Hindlimb muscle (tissue), 1 donor: ENCODE measurements at places on chromosomes 13 and 19.

- no peak for DNase-seq
Observed at GRCh38 chr19:5697022-5697889, 7.2 kb downstream of the RPL36 start.

- no peak for DNase-seq
Observed at GRCh38 chr19:366205-366783, 21.7 kb upstream of the MIER2 start.

DNA sequence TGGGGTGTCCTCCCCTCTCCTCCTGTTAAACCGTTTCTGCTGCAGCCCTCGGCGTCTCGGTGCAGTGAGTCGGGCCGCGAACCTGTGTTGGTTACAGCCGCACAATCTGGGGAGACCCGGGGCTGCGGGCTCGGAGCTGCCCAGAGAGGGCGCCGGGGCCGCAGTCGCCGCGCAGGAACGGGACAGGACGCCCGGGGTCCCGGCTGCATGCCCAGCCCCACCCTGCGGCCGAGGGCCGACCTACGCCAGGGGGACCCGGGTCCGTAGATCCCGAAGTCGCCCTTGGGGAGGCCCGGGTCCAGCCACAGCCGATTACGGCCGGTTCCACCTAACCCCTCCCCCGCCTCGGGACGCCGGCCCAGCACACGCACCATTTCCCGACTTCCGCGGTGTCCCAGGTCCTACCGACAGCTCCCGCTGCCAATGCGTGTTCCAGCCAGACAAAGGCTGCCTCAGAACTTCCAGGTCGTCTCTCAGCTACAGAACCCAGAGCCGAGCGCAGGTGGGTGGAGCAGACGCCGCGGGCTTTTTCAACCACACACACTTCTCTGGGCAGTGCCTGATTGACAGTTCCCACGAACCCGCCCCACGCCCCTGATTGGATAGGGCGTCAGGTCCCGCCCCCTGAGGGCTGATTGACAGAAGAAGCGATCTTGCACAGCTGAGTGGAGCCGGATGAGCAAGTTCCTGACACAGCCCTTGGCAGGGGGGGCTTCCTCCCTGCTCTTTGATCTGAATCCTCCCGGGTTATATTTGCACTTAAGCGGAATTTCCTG lies at the start of gene ZNF443:
Gene ZNF443, minus strand, starts transcription at position 481 of the 776 bp plus-strand sequence. Its CDS starts 107 bp downstream, at position 374.
- peak; percentile 97 for DNase-seq

DNA sequence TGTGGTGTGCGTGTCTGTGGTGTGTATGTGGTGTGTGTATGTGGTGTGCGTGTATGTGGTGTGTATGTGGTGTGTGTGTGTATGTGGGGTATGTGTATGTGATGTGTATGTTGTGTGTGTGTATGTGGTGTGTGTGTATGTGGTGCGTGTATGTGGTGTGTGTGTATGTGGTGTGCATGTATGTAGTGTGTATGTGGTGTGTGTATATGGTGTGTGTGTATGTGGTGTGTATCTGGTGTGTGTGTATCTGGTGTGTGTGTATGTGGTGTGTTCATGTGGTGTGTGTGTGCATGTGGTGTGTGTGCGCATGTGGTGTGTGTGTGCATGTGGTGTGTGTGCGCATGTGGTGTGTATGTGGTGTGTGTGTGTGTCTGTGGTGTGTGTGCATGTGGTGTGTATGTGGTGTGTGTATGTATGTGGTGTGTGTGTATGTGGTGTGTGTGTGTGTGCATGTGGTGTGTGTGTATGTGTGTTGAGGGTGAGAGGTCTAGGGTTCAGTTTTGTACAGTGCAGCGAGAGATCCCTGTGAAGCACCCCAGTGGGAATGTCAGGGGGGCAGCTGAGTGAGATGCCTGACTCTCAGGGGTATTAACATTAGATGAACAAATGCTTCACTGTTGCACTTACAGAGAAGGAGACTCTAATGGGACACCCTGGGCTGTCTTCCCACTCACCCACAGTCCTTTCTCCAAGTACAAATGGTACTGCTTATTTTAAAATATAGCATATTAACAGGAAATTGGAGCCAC lies 61.3 kb upstream of the MEDAG start:
- no peak for DNase-seq

DNA sequence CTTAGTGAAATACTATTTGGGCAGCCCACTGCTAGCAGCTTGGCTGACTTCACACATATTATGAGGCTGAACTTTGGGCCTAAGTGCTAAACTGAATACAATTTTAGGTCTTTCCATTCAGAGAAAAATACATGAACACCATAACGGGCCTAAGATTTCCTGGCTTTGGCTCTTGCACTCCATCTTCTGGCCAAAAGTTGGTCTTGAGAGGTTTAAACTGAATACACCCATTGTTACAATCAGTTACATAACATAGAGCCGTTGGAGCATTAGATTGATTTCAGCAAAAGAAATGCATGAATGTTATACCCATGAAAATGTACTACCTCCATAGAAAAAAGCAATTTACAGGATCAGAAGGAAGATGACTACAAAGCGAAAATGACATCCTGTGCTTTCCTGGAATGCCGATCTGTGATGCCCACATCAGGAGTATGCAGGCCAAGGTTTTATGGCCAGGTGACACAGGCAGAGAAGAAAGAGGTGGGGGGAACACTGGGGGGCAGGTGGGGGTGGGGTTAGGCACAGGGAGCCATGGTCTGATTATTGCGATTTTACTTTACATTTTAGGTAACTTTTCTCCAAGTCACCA lies 11.1 kb upstream of the SHISA2 start:
- DNase-seq, result peak; percentile 74

DNA sequence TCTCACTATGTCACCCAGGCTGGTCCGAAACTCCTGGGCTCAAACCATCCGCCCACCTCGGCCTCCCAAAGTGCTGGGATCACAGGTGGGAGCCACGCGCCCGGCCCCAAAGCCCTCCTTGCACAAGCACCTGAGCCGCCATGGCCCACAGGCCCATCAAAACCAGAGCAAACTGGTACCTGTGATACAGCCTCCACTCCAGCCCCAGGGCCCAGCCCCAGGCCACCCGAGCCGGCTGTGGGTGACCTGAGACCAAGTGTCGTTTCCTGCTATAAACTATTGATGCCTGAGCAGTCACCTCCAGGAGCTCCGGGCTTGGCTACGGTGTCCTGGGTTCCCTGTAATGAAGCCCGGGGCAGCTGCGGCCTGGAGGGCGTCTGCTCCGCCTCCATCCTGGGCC lies 9.7 kb upstream of the PTBP1 start:
- no peak for DNase-seq

GRCh38 chr13:27130223-27130978 lies 41.2 kb downstream of the USP12 start:
- DNase-seq, result no peak

GRCh38 chr13:43107780-43108179 lies 84.4 kb downstream of the DNAJC15 start:
- DNase-seq, result no peak

- DNase-seq, result no peak
Observed at GRCh38 chr13:97205982-97206381, 16.2 kb upstream of the MBNL2 start.

GRCh38 chr13:31046711-31047279 lies 114.3 kb downstream of the TEX26 start:
- DNase-seq, result peak; percentile 46

- no peak for DNase-seq
Observed at GRCh38 chr19:46981286-46981945, 38.2 kb upstream of the NPAS1 start.

- DNase-seq, result no peak
Observed at GRCh38 chr19:46347572-46347883, 641 bp downstream of the PPP5C start.

DNA sequence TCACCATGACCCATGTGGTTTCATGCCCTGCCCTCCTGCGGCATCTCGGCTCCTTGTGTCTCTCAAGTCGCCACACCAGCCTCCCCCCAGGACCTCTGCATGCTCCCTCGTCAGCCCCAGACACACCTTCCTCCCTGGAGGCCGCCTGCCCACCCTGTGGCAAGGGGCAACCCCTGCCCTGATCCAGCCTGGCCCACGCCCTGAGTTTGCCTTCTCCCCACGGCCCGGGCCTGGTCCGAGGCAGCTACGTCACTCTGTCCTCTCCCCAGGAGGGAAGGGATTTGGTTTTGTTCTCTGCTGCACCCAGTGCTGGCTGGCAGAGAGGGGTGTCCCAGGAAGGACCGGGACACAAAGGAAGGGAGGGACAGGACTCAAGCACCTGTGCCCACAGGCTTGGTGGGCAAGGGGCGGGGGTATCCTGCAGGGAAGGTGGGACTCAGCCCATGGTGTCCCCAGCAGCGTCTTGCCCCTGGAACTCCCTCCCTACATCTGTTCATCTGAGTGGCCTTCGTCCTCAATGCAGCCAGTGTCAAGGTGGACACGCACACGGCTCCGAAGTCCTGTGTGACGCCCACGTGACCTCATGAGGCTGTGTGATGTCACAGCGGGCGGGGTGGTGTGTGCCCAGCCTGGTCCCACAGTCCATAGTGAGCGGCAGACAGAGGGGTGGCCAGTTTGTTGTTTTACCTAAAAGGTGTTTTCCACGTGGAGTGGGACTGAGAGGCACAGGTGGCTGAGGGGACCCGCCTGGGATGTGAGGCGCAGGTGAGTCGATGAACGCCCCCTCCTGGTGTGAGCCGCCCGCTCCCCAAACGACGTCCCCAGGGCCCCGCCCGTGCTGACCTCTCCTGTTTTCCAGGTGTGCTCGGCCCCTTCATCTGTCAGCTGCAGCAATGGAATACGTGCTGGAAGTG lies at the start of gene TEX29:
Gene TEX29, plus strand, starts transcription at position 645 of the 914 bp plus-strand sequence. Its CDS starts 249 bp downstream, at position 894.
- no peak for DNase-seq

DNA sequence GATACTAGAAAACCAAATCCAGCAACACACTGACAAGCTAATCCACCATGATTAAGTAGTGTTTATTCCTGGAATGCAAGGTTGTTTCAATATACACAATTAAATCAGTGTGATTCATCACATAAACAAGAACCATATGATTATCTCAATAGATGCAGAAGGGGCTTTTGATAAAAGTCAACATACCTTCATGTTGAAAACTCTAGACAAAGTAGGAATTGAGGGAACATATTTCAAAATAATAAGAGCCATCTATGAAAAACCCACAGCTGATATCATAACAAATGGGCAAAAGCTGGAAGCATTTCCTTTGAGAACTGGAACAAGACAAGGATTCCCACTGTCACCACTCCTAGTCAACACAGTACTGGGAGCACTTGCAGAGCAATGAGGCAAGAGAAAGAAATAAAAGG lies 213.6 kb upstream of the CSNK1A1L start:
- DNase-seq, result no peak

DNA sequence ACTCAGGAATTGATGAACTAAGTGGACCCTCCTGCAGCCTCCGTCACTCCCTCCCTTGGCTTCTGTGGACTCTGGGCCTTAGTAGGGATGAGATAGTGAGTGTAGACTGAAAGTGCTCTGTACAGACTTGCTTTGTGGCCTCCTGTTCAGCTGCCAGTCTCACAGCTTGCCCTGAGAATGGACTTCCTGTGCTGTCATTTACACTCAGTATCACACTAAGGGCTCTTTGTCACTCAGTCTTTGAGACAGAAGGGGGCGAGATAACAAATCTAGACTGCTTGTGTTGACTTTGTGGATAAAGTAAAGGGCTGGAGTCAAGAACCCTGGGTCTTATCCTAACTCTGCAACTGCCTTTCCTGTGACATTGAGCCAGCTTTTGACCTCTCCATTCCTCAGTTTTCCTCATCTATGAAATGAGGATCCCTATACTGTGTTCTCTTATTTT lies 21.0 kb upstream of the SPRY2 start:
- no peak for DNase-seq

DNA sequence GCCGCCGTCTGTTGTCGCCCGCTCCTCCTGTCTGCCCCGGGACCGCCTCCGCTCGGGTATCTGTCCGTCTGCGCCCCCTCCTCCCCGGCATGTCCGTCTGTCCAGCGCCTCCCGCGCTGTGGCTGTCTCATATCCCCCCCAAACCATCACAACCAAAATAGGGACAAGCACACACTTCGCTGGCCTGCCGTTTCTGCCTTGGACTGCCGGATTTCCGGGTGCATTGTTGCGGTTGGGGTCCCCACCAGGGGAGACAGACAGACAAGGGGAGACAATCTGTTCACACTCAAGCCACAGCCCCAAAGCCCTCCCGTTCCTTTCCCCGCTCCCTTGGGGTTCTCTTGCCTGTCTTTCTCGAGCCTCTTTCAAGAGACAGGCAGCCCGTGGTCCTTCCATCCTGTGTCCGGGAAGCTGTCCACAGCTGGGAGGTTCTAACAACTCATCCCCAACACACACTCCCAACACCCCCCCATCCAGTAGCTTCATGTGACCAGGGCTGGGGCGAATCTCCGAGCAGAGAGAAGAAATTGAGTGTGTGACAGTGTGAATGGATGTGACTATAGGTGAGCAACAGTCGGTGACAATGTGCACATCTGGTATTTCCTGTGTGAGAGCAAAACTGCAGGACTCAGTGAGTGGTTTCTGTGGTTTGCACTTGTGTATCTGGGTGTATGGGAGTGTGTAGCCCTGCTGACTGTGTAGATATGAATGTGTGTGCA lies 16.5 kb upstream of the FOSB start:
- peak; percentile 57 for DNase-seq

- DNase-seq, result no peak
Observed at GRCh38 chr13:77510156-77510555, 25.4 kb upstream of the SCEL start.

DNA sequence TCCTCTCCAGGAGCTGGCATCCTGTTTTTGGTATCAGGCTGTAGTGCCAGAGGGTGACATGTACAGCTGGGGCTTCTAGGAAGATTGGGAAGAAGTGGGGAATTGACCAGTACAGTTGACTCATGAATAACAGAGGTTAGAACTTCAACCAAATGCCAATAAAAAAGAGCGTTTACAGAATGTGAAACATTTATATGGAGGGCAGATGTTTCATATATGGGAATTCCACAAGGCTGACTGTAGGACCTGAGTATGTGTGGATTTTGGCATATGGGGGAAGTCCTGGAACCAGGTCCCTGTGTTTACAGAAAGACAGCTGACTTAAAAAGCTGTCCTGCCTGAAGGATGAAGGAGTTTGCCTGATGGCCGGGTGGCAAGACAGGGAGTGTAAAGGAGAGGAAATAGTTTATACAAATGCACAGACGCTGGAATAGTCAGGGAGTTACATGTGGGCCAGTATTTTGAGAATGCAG lies 5.2 kb downstream of the CHAMP1 start:
- DNase-seq, result no peak

DNA sequence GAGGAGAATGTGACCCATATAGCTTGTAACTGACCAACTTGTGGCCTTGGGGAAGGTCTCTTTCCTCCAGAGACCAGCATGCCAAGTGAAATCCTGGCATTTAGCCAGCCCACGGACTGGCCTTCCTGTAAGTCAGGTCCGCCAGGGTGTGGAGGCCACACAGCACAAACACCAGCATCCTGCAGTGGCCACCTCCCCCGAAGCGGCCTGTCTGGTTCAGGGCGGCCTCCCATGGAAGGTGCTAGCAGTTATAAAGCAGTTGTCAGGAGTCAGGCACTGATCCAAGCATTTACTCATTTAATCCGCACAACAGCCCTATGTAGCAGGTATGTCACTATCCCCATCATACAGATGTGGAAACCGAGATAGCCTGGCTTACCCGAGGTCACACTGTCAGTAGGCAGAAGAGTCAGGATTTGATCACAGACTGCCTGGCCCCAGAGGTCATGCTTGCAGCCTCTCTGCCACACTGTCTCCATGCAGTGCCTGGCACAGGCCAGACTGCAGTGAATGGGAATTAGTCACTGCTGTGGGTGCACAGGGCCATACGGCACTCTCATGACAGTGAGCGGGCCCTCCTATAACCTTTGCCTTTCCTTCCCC lies 36.7 kb downstream of the CAPN12 start:
- no peak for DNase-seq

- no peak for DNase-seq
Observed at GRCh38 chr19:46704379-46705076, 12.4 kb downstream of the PRKD2 start.
